GM12878 (cell line): ENCODE measurements at places on chromosomes 16 and 17.

- DNase-seq: no peak
Observed at GRCh38 chr16:83136924-83137323, 510.2 kb downstream of the CDH13 start.

GRCh38 chr17:30239089-30239462, 3.6 kb upstream of the SLC6A4 start:
- DNase-seq: no peak

- DNase-seq: no peak
Observed at GRCh38 chr17:37614391-37614790, 5.2 kb upstream of the SYNRG start.

GRCh38 chr16:566475-567372, at the start of gene NHLRC4:
Gene NHLRC4 (plus strand): TSS chr16:567005. CDS start chr16:568048, 1,043 bp downstream.
- DNase-seq: no peak

DNA sequence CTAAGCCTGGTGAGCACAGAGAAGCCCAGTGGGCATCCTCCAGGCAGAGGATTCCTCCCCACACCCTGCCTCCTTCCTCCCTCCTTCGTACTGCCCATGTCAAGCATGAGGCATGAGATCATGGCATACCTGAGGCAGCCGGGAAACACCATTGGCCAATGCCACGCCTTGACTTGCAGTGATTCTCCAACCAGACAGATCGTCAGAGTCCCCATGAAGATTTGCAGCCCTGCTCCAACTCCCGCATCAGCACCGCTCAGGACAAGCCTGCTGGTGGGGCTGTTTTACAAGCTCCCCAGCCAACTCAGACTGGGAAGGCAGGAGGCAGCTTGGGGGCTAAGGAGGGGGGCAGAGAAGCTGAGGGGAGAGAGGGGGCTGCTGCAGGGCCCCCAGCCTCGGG, 2.9 kb upstream of the KRT16 start:
- no peak for DNase-seq

GRCh38 chr16:48905632-48906505, 295.9 kb upstream of the N4BP1 start:
- DNase-seq: no peak

- DNase-seq: no peak
Observed at GRCh38 chr16:67766291-67766690, 40.1 kb downstream of the RANBP10 start.

- DNase-seq: no peak
Observed at GRCh38 chr17:37736428-37736827, 8.4 kb downstream of the HNF1B start.

DNA sequence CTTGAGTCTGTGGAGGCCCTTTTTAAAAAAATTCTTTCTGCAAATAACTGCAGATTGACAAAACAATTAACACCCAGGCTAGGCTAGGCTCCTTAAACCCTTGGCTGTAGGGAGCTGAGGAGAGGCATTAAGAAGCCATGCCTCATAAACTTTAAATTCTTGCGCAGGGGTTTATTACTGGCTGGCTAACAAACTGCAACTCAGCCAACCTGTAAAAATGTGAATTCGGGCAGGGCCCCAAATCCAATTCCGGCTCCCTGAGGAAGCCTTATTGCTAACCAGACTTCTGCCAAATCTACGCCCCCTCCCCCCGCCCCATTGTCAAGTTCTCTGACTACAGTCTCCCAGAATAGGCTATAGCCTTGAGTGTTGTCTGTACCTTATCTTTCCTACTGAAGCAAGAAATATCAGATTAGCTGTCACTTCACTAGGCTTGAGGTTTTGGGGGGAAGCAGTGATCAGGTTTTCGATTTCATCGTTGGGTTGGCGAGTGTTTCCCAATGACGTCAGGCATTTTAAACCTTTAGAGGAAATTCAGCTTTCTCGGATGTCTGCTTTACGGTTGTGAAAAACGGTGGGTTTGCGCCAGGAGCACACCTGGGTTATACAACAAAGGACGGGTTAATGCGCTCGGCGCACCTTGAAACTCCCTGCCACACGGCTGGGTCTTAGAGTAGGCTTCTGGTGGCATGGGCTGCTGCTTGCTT, 2.0 kb downstream of the CDH3 start:
- DNase-seq: no peak

GRCh38 chr17:63458478-63458877, 12.4 kb upstream of the CYB561 start:
- DNase-seq: no peak

DNA sequence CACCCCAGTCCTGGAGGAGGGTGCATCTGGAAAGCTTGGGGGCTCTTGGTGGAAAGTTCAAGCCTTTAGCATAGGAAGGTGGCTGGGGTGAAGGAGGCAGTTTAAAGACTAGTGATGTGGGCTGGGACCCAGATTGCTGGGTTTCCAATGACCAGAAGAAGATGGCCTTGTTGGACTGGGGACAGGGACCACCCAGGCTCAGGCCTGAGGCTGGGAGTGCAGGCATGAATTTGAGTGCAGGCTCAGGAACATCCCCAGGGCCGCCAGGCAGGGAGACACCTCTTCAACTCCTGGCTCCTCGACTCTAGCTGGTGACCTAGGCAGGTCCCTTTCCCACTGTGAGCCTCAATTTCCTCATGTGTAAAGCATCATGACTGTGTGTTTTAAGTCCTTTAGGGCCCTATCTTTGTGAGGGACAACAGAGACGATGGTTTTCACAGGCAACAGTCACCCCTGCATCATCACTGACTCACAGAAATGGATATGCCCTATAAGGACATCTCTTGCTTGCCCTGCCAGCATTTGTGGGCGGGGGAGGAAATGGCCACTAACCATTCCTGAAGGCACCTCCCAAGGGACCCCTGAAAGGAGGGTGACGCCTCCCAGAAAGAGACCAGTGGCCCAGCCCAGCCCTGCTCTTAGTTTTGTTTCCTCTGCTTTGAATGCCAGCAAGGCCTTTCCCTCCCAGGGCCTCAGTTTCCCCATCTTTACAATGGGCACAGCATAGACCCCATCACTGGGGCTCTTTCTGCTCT, 11.1 kb downstream of the NLRC5 start:
- DNase-seq: peak; percentile 87

DNA sequence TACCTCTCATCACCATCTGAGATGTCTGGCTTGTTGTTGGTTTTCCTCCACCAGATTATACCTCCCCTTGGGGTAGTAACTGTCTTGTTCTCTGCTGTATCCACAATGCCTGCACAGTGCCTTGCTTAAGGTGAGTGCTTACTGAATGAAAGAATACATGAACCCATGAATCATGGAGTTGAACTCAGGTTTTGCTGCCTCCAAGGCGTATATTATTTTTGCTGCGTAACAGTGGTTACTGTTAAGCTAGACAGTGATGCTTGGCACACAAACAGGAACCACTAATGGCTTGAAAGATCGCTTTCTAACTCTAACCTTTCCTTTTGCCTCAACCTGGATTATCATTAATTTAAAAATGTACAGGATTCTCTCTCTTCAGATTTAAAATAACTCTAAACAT, 695.8 kb downstream of the TOX3 start:
- DNase-seq: no peak

DNA sequence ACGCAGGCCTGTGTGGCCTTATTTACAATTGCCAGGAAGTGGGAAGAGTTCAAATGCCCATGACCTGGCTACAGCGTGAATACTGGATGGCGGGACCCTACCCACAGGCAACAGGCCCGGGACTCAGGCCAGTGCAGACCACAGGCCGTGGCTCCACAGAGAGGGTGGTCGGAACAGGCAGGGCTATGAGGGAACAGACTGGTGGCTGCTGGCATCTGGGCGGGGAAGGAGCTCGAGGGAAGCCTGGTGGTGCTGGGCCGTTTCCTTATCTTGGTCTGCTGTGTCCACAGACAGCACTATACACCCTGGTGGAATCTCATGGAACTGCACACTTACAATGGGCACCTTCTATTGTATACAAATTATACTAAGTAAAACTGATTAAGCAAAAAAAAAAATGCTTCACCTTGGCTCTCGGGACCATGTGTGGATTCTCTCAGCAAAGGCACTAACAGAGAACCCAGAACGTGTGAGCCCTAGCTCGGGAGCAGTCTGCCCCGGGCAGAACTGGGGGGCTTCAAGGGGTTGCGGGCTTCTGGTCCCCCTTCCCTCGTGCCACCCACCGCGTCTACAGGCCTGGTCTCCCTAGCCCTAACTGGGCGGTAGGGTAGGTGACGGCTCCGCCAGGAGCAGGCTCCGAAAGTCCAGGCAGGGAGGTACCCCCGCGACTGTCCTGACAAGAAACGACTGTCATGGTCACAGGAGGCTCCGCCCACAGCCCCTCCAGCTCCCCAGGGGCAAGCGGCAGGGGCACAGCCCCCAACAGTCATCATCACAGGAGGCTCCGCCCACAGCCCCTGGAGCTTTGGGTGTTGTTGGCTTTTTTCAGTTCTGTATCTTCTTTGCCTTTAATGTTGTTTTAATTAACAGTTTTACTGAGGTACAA, 21.8 kb downstream of the CEP131 start:
- DNase-seq: no peak

- no peak for DNase-seq
Observed at GRCh38 chr17:8151641-8152111, 528 bp downstream of the PER1 start.

GRCh38 chr17:81123052-81124048, 42.0 kb upstream of the PVALEF start:
- DNase-seq: no peak

- DNase-seq: peak; percentile 63
Observed at GRCh38 chr17:80790021-80790765, 201.4 kb upstream of the CHMP6 start.

DNA sequence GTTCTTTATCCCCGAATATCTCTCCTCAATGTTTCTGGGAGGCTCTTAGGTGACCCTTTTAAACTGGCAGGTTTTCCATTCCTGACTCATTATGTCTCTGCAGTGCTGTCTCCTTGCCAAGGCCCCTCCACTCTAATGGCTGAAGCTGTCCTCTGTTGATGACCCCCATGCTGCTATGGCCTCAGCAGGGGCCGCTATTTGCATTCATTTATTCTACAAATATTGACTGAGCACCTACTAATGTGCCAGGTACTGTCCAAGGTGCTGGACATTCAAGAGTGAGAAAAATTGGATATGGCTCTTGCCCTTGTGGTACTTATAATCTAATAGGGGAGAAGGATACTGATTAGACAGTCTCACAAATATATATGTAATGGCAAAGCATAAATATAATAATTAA, 55.4 kb downstream of the GP2 start:
- no peak for DNase-seq

DNA sequence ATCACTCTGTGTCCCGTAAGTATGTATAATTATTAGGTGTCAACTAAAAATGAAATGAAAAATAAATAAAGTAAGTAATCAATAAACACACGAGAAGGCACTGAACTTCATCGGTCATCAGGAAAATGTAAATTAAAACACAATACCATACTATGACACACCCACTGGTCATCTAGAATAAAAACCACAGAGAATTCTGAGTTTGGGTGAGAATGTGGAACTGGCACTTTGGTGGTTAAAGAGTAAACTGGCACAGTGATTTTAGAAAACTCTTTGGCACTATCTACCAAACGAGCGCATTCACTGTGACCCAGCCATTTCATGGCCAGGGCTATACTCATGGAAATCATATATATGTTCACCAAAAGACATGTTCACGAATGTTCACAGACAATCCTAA, 98.2 kb downstream of the HS3ST3A1 start:
- DNase-seq: no peak

- DNase-seq: no peak
Observed at GRCh38 chr17:43817826-43818225, 15.1 kb downstream of the MPP3 start.

GRCh38 chr17:81160306-81160705, 5.0 kb upstream of the PVALEF start:
- no peak for DNase-seq

- DNase-seq: no peak
Observed at GRCh38 chr17:9512323-9513168, 63.1 kb downstream of the STX8 start.

DNA sequence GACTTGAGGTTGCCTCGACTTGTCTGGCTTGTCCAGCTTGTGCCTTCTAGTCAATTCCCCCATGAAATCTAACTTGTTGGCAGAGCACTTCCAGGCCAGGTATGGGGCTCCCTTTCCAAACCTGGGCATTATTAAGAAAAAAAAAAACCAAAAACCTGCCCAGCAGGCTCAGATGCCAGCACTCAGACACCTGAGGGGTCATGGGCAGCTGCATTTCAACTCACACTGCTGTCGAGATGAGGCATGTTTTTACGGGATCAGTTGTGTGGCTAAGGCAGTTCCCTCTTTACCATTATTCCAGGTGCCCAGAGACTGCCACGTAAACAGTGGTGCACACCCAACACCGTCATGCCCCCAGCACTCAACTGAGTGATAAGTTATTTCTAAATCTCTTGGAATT, 17.8 kb downstream of the TMEM11 start:
- no peak for DNase-seq

- DNase-seq: no peak
Observed at GRCh38 chr16:20023190-20023589, 50.5 kb downstream of the GPR139 start.
